Nephron progenitor cell (in vitro differentiated cells): ENCODE measurements at places on chromosomes 13 and 19.

DNA sequence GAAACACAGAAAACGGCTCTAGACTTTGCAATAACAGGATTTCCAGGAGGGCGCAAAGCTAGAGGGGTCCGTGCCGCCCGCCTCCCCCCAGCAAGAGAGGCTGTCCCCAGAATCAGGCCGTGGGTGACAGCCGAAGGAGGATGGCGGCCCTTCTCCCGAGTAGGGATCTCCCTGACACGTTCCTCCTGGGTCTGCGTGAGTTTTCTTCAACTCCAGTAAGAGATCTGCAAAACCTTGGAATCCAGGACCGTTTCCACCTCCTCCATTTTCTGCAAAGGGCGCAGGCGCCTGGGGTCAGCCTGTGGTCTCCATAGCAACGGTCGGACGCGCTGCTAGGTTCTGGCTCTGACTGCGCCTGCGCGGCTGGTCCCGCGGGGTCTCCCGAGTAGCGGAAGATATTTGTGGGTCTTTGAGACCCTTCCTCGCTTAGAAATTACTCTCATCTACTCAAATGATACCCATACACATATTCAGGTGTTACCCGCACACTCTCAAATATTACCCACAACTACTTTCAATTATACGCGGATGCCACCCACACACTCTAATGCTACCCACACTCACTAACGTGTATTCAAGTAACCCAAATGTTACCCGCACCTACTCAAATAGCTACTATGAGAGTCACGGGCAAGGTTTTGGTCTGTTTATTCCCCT lies 2.1 kb downstream of the PNMA8C start:
- DNase-seq, result peak; percentile 92

- DNase-seq, result no peak
Measured at GRCh38 chr19:45780448-45781213, 1.7 kb downstream of the DMPK start.

DNA sequence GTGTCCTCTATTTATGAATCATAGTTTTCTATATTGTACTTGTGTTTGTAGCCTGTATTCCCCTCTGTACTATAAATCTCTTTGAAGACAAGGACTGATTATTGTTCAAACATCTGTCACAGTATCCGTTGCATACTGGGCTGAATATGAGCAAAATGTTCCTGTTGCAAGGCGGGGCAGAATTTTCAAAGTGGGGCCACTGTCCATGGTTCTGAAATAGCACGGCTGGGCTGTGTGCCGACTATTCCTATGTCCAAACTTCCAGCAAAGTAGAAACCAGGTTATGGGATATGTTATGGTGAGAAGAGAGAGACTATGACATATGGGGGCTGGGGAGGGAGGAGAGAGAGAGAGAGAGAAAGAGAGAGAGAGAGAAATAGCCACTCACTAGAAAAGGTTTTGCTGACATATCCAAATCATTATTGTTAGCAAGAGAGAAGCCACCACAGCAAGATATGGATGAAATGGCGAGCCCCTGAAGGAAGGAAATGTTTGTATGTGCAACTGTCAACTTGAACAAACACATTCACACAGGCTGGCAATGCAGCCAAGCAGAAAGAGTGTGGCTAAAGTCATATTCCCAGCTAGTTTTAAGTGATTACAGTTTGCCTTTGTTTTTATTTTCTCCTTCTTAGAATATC lies 107.0 kb upstream of the GPR12 start:
- peak; percentile 76 for DNase-seq

- no peak for DNase-seq
Measured at GRCh38 chr13:20360835-20361412, 128.8 kb upstream of the GJB6 start.

GRCh38 chr13:111292710-111293485 lies 27.5 kb upstream of the TEX29 start:
- no peak for DNase-seq

DNA sequence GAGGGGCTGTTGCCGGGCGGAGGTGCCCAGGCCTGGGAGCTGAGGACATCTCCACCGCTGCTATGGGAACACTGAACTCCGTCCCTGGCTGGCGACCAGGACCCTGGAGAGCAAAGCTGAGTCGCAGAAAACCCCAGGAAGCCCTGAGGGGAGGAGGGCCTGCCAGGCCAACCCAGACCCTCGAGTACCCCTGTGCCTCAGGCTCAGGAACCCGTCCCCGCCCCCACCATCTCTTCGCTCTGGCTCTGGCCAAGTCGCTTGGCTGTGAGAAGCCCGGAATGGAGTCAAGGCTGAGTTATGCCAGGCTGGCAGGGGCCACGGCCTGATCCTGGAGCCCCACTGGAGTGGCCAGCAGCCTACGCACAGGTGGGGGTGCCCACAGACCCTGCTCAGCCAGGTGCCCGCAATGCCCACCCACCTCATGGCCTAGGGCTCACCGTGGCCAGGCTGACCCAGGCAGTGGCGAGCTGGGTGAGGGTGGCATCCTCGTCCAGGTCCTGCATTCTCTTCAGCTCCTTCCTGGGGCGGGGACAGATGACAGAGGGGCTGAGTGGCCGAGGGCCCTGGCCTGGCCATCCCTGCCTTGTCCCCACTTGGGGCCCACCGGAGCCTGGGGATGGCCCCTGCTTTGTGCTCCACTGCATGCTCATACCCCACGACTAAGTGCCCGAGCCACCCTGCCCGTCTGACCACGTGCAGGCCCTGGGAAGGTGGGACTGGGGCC lies 8.5 kb upstream of the CERS1 start:
- no peak for DNase-seq

DNA sequence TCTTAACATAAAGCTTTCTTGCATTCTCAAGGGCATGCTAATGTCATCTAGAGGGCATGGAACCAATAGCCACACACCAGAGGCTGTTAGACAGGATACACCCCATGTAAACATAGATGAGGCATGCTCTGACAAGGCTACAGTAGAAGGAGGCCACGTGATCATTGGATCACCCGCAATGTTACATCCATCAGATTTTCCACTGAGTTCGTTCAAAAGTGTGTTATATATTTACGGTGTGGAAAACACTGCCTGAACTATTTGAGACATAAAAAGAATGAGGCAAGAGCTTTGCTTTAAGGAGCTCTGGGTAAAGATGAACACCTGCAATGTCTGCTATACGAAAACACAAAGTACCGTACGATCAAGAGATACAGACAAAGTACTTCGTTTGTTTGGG lies 817.5 kb upstream of the SLC10A2 start:
- no peak for DNase-seq
